ENCODE measurements at places on chromosomes 2 and 18.

GRCh38 chr18:48880931-48881330, 69.8 kb downstream of the SMAD7 start:
- DNase-seq = no peak

DNA sequence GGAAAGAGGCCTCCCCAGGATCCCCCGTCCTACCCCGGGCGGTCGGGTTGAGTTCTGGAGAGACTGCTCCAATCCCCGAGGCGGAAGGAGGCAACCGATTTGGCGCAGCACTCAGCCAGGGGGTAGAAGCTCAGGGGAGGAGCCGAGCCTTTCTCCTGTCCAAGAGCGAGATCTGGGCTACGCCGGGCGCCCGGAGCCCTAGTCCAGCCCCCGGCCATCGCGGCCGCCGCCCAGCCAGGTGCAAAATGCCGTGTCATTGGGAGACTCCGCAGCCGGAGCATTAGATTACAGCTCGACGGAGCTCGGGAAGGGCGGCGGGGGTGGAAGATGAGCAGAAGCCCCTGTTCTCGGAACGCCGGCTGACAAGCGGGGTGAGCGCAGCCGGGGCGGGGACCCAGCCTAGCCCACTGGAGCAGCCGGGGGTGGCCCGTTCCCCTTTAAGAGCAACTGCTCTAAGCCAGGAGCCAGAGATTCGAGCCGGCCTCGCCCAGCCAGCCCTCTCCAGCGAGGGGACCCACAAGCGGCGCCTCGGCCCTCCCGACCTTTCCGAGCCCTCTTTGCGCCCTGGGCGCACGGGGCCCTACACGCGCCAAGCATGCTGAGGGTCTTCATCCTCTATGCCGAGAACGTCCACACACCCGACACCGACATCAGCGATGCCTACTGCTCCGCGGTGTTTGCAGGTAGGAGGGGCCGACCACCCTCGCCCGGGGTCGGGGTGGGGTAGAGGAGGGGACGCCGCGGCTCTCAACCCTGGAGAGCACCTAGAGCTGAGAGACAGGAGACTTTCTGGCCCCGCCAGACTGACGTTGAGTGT, at the start of gene DYSF:
TSS of gene DYSF (plus strand) at position 158 of the 817 bp plus-strand sequence.
- DNase-seq = no peak

DNA sequence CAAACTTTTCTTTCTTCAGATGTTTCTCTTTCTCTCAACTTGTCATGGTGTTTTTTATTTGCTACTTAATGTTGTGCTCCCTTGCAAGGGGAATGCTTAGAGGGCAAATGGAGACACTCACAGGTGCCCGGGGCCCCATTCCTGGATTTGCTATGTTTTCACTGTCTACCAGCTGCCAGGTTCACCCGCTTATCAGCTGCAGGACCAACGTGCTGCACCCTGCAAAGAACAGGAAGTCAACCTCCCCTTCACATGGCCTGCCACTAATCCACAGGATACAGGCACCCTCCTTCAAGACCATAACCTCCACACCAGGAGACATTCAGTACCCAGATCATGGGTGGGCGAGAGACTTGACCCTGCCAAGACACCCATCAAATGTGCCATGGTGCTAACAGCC, 237.6 kb upstream of the STON1 start:
- DNase-seq = no peak

DNA sequence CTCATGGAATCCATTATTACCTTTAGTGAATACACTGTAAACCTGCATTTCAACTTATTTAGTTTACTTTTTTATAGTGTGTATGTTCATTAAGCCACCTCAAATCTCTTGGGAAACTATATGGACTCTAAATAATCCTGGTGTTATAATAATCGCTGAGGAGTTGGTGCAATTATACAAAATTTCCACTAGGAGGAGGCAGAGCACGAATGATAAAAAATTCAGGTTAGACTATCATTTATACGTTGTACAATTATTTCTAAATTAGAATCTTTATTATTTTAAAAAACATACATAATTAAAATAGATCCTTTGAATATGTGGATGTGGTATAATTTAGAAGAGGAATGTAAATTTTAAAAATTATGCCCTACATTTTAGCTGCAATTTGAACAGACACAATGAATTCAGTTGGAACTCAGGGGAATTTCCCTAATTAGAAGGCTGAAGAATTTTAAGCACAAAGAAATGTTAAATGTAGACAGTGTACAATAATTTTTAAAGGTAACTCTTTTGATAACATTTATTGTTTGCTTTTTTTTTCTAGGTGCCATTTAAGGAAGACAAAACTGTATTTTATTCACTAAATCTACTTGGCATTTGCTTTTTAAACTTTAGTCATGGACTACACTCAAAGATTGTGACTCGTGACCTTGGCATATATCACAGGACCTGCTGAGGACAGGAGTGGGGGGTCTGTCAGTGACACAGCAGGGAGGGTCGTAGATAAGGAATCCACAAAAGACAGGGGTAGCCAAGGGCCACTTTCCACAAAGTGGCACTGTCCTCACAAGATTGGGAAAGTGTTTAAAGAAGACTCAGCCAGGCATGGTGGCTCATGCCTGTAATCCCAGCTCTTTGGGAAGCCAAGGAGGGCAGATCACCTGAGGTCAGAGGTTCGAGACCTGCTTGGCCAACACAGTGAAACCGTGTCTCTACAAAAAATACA, 45.5 kb downstream of the RAB12 start:
- DNase-seq = no peak

- DNase-seq = no peak
These were observed 56.1 kb upstream of the POLE4 start for GRCh38 chr2:74902281-74902860.
